H7 (cell line): ENCODE measurements at places on chromosomes 2 and 18.
A peak's percentile ranks its signal among the peaks of the same experiment; 100 is the strongest.

DNA sequence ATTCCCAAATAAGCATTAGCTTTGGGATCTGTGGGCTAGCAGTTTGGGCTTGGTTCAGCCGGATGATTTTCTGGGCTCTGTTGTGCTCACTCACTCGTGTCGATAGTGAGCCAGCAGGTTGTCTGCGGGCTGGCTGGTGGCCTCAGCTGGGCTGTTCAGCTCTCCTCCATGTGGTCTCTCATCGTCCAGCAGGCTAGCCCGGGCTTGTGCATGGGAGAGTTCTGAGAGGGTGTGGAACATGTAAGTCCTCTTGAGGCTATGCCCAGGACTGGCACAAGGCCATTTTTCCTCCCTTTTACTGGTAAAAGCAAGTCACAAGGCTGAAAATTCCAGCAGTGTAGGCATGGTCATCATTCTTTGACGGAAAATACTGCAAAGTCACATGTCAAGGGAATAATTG, 38.5 kb downstream of the NTSR2 start:
- no peak for DNase-seq

- DNase-seq: no peak
Observed at GRCh38 chr2:191359133-191359532, 113.9 kb downstream of the MYO1B start.

GRCh38 chr2:206343816-206344215, 69.4 kb downstream of the ZDBF2 start:
- DNase-seq: no peak

DNA sequence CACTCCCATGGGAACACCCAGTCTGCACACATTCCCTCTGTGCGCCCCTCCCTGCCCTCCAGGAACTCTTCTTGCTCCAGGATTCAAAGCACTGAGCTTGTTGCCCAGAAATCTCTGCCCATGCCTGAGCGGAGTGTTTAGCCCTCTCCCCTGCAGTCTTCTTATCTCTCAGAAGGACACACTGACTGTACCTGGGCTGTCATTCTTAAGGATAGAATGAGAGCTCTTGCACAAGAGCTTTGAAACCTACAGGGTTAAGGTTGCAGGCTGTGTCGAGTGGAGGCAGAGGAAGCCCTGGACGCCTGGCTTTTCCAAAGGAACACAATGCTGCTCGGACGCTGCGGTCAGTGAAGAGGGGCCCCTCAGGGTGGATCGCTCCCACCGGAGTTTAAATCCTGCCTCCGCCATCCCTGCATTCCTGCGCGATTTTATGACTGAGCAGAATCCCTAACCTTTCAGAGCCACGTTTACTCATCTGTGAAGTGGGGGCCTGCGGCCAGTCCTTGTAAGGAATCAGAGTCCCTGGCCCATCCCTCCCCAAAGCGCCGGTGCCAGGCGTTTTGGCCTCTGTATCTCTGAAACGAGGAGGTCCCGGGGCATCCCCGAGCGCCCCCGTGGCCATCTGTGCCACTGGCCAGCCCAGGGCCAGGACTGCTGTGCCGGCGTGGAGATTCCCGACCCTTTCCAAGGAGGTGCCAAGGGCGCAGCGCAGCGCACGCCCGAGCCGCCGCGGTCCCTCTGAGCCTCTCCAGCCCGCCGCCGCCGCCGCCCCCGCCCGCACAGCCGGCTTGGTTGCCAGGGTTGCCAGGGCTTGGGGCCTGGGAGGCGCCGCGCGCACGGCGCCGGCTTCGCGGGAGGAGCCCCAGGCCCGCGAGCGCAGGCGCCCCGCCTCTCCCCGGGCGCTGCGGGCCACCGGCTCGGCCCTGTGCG, 58.9 kb downstream of the FAM168B start:
- peak; percentile 93 for DNase-seq

DNA sequence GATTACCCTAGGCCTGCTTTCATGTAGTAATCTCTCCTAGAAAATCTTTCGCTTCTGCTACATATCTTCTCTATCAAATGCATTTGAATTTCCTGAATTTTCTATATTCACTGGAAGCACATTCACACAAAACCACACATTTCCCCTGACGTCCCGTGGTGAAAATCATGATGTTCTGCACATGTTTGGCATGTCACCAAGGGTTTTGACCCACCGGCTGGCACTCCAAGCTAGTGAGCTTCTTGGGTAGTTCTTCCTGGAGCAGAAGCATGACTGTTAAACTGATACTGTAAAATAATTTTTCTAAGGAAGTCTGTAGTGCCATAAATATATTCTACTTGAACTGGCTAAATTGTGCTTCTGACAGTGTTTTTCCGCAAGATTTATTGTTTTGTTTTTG, 510.1 kb upstream of the SLC8A1 start:
- DNase-seq: no peak

- DNase-seq: peak; percentile 72
Observed at GRCh38 chr2:47043142-47043890, 111.8 kb downstream of the STPG4 start.

DNA sequence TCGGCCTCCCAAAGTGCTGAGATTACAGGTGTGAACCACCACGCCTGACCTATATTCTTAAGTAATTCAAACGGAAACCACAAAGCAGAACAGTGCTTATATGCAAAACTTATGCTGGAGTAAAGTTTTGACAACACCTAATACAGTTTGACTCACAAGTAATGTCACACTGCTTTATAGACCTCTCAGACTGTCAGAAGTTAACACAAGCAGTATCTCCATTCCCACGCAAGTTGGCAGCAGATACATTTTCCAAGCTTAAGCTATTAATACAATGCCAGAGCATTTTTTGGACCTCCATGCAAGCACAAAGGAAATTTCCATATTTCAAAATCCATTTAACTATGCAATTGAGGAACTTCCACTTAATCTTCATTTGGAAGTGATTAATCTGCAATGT, 21.0 kb upstream of the SANBR start:
- DNase-seq: no peak

DNA sequence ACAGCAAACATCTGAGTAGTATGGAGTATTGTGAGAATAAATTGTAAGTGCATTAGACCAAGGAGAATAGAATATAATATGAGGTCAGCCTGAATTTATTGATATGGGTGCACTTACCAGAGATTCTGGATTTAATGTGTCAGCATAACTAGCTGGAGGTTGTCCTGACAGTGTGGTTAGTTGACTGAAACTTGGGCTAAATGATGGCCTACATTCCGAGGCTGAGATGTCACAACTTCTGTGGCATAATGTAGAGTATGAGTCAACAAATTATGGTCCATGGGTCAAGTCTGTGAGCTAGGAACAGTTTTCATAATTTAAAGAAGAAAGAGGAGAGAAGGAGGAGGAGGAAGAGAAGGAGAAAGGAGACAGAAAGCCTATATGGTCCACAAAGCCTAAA, 127.6 kb downstream of the QPCT start:
- no peak for DNase-seq
